ENCODE measurements at places on chromosomes 3 and 15.

DNA sequence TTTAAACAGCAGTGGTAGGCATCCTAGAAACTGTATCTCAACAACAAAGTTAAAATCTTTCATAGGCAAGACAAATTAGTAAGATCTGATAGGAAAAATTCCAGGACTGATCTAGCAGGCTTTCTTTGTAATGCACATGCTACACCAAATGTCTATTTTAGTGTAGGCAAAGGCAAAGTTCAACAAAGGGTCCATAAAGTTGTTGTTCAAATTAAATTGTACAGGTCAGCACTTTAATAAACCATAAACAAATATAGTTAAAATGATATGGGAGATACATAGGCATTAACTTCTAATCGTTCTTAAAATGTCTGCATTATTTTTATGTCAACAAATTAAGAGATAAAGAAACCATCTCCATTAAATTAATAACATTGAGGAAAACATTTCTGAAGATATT lies 413.0 kb downstream of the TUSC7 start:
- DNase-seq = no peak

- no peak for DNase-seq
These were observed 85.2 kb upstream of the CCDC39 start for GRCh38 chr3:180764481-180764880.

DNA sequence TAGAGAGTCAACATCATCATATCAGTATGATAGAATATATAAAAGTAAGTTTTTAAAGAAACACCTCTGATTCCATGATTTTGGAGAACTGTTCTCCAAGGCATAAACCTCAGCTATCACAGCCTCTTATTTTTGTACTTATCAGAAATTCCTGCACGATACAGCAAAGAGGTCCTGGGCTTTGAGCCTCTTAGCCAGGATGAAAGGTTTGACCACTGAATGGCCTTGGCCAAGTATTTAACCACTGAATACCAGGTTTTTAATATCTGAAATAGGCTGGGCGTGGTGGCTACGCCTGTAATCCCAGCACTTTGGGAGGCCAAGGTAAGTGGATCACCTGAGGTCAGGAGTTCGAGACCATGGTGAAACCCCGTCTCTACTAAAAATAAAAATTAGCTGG lies 1.9 kb upstream of the FAM174B start:
- no peak for DNase-seq

DNA sequence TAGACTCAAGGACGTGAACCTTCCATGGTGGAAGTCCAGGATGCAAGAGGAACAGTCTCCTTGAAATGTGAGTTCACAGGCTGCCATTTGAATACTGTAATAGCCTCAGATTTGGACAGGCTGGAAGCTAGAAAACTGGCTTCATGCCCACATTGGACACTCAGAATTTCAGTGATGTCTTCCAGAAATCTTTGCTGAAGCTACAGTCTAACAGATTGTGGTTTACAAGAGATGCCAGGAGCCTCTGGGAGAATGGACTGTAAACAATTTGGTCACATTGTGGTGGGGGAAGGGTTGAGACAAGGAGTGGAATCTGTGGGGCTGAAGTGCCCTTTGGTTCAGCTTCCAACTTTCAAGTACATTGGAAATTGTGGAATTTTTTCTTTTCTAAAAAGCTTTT lies 252.0 kb upstream of the PROK2 start:
- DNase-seq = no peak
